T-helper 2 cell treated with Interferon-gamma antibody and Interleukin-4, amounts not matched to agents 5 μg/mL and 100 μg/mL, for 36 hours (primary cell): ENCODE measurements at places on chromosomes 4 and X.
A peak's percentile ranks its signal among the peaks of the same experiment; 100 is the strongest.

DNA sequence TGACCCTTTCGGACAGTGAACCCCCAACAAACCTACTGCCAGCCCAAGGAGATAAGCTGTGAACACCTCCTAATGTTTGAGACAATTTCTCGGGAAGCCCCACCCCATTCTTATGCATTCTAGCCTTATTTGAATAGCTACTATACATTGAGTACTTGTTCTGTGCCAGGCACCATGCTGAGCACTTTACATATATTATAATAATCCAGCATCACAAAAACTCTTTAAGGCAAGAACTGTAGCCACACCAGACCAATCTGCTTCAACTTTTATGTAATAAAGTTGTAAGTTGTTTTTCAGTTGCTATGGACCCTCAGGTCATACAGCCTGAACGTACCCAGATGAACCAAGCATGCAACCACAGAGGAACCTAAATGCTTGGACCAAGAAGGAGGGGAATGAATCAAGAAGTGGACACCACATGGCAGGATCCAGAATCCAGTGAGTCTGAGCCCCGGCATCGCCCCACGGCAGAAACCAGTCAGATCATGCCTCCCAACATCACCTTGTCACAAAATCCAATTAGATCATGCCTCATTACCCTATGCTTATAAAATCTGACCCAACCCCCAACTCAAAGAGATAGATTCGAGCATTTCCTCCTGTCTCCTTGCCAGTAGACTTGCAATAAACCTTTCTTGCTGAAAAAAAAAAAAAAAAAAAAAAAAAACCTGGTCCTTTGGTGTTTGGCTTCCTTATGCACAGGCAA lies 225.0 kb downstream of the QDPR start:
- DNase-seq: no peak

DNA sequence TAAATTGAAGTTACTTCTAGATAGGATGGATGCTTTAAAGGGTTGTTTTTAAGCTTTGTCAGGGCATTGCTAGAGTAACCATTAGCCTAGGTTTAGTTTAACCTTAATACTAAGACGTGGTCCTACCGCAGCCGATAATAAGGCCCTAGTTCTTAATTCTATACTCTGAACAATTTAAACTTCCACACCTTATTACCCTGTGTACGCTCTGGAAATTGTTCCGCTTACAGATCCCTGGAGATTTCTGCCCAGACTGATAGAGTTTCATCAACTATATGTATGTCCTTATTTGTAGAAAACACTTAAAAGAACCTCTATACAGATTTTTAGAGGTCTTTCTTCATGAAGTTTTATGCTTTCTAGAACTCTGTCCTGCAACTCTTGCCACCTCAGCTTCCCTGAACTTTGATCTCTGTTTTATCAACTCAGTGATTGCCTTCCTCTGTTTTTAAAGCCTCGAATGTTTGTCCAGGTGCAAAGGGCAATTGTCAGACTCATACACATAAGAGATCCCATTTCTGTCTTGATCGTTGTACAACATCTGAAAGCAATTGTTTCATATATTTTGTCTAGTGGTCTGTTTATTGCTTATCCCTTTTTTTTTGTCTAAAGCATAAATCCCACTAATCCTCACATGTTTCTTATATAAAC lies 71.1 kb upstream of the VCX start:
- DNase-seq: no peak

GRCh38 chrX:26918631-26919030 lies 544.5 kb downstream of the PPP4R3C start:
- DNase-seq: no peak

DNA sequence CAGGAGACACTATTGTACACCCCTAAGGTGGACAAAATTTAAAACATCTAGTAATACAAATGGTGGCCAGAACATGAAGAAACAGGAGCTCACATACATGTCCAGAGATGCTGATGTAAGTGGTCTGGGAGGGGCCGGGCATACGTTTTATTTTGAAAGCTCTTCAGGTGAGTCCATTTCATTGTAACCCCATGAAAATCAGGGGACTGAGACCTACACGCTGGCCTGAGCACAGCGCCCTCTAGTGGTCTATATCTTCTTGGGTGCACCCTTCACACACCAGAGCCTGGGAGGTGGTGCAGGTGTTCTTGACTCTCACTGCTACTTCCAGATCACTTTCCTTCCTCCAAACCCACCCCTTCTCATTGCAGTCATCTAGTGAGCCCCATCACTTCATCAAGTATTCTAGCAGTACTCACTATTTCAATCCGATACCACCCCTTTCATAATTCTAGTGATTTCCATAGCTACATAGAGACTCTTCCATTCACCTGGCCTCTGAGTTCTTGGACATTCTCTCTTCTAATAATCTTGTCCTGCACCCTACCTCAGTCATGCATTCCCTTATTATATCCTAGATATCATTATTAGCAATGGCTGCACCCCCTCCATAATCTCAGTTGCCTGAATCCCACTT lies 4.3 kb upstream of the TLR6 start:
- DNase-seq: peak; percentile 47
